OCI-LY7 (cell line): ENCODE measurements at places on chromosomes 1 and 21.

DNA sequence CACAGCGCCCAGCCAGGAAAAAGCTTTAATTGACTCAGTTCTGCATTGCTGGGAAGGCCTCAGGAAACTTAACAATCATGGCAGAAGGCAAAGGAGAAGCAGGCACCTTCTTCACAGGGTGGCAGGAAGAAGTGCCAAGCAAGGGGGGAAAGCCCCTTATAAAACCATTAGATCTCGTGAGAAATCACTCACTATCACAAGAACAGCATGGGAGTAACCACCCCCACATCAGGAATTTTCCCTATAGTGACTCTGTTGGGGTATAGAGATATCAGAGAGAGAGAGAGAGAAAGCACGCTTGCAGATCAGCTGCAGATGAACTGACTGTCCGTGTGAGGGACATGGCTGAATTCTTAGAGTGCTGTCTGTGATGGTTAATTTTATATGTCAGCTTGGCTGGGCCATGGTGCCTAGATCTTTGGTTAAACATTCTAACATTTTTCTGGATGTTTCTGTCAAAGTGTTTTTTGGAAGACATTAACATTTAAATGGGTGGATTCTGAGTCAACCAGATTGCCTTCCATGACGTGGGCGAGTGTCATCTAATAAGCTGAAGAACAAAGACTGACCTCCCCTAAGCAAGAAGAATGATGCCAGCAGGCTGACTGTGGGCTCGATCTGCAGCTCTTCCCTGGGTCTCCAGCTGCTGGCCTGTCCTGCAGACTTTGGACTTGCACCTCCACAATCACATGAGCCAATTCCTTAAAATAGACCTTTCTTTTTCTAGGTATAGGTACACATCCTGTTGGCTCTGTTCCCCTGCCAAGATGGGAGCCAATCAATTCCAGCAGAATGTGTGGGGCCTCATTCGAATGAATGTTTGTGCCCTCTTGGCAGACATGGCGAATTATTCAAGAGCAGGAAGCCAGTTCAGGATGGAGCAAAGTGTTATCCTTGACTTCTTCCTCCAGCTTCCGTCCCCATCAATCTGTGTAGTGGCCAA, 21.4 kb upstream of the CPT2 start:
- no peak for DNase-seq

DNA sequence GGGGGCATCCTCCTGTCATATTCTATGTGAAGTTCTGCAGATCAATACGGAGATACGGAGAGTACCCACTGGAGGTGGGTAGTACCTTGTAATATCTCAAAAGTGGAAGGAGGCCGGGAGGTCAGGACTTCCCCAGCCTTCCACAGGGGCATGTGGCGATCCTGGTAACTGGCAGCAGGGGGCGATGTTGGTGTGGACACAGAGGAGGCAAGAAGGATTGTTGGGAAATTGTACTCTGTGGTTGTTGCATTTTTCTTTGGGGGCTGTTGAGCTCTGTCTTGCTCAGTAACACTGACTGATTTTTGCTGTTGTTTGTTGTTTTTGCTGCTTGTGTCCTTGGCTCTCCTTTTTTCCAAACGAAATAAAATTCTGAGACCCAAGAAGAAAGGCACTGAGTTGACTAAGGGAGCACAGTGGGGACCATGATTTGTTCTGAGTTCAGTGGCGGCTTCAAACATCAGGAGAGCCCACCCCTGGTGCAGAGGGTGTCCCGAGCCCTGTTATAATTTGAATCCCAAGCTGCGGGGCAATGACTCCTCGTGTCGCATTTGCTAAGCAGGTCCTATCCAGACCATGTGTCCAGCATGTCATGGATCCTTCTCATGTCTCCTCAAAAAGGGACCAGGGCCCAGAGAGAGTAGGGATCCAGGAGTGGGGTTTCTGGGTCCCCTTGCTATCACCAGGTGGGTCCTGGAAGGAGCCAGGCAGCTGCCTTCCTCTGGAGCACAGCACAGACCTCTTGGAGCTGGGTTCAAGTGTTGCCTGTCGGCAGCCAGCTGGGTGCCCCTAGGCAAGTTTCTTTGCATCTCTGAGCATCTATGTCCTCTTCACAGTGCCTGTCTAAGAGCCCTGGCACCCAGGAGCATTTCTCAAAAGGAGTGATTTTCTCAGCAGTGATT, 22.8 kb downstream of the LHX4 start:
- peak; percentile 63 for DNase-seq

GRCh38 chr1:160971618-160972056, 17.0 kb upstream of the ITLN2 start:
- no peak for DNase-seq

GRCh38 chr1:117930484-117930883, 945 bp downstream of the WDR3 start:
- DNase-seq: no peak

GRCh38 chr1:201628490-201628889, 89.6 kb downstream of the NAV1 start:
- DNase-seq: no peak

- DNase-seq: peak; percentile 28
These were observed 239.9 kb upstream of the TMEM51 start for GRCh38 chr1:14913482-14914177.

DNA sequence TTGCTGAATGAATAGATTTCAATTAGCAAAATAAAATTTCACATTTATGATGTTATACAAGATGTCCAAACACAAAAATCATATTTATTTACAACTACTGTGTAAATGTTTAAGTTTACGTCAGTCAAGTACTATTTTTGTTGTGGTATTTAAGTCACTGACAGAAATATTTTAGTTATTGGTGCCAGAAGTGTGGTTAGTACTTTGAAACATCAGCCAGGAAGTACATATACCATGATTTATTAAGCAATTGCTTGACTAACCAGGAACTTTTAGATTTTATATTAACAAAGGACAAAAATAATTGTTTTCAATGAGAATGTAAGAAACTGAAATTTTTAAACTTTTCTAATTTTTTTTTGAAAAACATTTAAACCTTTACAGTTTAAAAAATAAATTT, 2.4 kb upstream of the FCRL4 start:
- DNase-seq: no peak

DNA sequence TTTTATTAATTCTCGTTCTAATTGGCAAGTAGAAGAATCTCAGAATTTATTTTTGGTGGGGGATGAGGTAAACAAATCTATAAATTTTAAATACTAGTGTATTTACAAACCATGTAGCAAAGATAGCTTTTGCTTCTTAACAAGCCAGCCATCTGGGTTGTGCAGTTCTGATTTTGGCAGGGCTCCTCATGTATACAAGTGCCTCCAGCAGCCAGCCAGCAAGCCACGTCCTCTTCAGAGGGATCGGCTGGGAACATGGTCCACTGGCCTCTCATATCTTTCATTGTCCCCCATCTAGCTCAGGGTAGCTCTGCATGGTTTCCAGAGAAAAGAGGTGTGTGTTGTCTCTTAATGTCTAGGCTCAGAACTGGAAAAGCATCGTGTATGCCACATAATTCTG, 659.1 kb downstream of the MRPL39 start:
- no peak for DNase-seq

GRCh38 chr1:55612988-55613387, 397.8 kb upstream of the USP24 start:
- no peak for DNase-seq
